ENCODE measurements at places on chromosomes 7 and 10.

DNA sequence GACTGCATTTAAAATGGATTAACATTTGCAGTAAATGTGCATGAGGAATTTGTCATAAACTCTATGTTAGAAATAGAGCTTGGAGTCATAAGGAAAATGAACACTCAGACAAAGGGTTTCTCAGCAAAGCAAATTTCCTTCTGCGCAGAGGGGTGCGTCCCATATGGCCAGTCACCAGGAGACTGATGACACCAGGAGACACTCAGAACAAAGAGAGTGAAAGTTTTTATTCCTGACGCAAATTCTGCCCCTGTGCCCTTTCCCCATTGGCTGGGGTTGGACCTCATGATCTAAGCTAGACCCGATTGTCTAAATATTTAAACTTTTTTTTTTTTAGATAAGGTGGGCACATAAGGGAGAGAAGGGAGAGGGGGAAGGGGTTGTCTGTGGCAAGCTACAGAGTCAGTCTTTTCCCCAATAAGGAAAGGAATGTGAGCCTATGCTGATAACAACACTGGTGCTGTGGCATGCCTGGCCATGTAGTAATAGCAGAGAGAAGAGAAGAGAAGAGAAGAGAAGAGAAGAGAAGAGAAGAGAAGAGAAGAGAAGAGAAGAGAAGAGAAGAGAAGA, 202.0 kb downstream of the POM121L12 start:
- DNase-seq: no peak

DNA sequence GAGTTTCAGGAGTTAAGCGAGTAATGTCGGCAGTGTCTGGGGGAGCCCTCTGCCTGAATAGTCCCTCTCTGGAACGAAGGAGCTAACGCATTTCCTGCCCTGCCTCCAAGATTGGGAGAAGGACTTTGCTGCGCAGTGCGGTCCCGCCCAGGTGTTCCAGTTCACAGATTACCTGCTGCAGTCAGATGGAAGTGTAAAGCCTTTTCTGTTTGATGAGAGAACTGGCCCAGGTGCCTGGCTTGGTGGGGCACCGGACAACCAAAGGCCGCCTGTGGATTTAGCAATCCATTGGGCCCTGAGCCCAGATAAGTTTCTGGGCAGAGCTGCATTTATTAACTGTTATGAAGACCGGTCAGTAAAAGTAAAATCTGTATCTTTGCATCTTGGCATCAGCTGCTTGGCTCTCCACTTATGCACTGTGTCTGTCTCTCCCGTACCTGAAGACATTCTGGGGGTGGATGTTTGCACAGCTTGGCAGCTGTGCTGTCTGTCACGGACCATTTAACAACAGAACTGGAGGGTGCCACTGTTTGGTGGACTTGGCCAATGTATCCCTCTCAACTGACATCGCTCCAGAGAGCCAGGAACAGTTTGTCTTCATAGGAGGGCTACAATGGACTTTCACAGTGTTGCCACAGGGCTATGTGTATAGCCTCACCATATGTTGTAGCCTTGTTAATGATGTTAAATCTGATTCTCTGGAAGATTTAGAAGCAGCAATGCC, 654.7 kb upstream of the ZWINT start:
- no peak for DNase-seq

GRCh38 chr10:43202224-43202656, 64.0 kb downstream of the CSGALNACT2 start:
- peak; percentile 76 for DNase-seq

DNA sequence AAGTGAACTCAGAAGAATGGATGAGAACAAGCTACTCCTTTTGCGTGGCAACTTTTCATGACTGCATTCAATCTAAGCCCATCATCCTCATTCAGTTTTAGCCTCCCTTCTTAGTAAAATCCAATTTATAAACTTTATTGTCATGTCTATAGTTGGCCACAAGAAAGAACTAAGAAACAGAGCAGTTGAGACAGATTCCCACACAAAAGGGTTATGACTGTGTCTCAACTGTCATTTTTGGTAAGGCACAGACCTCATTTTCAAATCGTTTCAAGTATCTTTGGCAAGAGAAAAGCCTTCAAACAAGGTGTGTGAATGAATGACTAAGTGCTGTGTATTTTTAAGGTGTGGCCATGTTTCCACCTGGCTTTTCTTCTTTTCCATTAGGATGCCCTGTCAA, 84.2 kb upstream of the CREB5 start:
- DNase-seq: no peak

GRCh38 chr10:13298748-13299436, 972 bp downstream of the PHYH start:
- DNase-seq: no peak

- DNase-seq: no peak
Measured at GRCh38 chr10:133186416-133187090, 26.5 kb downstream of the KNDC1 start.

- no peak for DNase-seq
Measured at GRCh38 chr7:108109221-108109908, 20.8 kb downstream of the LAMB4 start.

DNA sequence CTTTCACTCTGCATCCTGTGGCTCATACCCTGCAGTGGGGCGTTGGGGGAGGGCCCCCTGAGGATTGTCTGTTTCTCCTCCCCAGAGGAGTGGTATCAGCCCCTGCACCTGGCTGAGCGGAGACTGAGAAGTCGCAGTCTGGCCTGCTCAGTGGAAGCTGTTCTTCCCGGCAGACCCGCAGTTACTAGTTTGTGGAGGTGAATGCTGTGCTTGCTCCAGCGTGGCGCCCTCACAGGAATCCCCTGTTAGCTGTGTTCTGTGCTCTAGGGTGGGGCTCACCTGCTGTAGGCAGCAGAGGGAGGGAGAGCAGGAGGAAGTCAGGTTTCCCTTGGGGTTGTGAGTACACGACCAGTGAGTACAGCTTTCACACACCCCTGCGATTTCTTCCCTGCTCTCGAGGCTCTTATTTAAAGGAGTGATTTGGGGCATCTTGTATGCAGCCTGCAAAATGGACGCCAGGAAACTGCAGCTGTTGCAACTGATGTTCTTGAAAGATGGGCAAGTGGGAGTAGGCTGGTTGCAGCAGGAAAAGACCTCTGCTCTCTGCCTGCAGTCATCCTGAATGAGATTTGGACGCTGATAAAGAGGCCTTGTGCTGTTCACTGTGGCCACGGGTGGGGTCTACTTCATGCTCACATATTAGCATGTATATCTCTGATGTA, 66.4 kb downstream of the HK1 start:
- DNase-seq: no peak

Data from aorta (tissue), 5 donors.